Naive thymus-derived CD4-positive, alpha-beta T cell (primary cell): ENCODE measurements at places on chromosomes 5 and 9. TPM values are rescaled to one million over a fixed set of nuclear protein-coding genes. Genes with fewer than 3 reads are reported as not detected.

The PAPPA gene
- not detected for total RNA-seq

- DNase-seq, result no peak
Measured at GRCh38 chr5:108814551-108814950, 66.9 kb downstream of the FER start.

- DNase-seq, result no peak
Measured at GRCh38 chr5:156779436-156779835, 70.7 kb upstream of the PPP1R2B start.

DNA sequence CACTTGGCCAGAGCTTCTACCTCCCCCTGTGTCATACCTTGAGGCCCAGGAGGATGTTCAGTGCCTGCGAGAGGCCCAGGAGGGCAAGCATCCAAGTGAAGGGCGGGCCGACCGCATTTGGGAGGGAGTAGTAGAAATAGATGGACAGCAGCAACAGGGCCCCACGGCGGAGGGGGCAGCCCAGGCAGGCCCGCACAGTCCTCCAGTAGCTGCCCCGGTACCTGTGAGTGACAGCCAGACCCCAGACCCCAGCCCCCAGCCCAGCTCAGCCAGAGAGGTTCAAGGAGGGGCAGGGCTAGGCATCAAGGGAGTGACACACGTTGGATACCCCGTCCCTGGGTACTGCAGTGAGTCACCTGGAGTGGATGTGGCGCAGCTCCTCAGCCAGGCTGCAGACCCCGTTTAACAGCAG is 1.4 kb downstream of the STING1 start:
- no peak for DNase-seq

DNA sequence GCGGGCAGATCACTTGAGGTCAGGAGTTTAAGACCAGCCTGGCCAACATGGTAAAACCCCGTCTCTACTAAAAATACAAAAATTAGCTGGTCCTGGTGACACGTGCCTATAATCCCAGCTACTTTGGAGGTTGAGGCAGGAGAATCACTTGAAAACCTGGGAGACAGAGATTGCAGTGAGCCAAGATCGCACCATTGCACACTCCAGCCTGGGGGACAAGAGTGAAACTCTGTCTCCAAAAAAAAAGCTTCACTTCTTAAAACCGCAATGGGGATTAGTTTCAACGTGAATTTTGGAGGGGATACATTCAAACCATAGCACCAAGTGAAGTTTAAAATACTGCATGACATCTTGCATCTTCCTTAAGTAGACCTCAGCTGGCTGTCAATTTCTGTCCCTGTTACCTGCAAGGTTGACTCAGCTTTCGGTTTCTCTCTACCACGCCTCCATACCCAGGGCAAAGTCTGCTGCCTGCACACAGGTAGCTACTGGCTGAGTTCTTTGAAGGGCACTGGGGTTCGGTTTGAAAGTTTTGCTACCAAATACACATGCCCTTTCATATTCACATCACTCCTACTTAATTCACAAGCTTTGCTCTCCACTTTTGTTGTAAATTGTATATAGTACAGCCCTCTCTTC is 69.3 kb downstream of the KIAA1958 start:
- no peak for DNase-seq

The ADCY2 gene
- not detected for total RNA-seq

The CMYA5 gene
- 0.27 TPM for total RNA-seq

GRCh38 chr5:1673042-1673677 is 126.5 kb downstream of the MRPL36 start:
- no peak for DNase-seq

The AK8 gene
- 0.20 TPM for total RNA-seq

GRCh38 chr5:141477044-141477575 is 1.3 kb downstream of the PCDHGC3 start:
- no peak for DNase-seq

GRCh38 chr9:129171993-129172751 is 5.9 kb downstream of the IER5L start:
- no peak for DNase-seq

The PCDHGB7 gene
- total RNA-seq, result 0.11 TPM

The FAXDC2 gene
- total RNA-seq, result not detected

GRCh38 chr9:5453004-5453403 is 2.7 kb downstream of the CD274 start:
- no peak for DNase-seq

DNA sequence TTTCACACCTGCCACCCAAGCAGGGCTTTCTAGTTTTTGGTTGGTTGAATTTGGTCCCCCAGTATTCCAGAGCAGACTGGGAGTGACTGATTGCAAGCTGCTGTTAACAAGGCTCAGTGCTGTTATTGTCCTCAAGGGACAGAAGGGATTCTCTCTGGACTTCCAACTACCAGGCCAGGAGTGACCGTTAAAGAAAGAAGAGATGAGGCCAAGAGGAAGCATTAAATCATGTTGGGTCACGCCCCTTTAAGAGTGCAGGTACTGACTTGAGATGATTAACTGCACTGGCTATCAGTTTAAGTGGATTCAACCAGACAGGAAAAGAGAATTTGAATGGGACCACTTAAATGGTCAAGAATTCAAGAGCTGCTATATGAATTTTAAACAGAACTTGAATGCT is 220.8 kb upstream of the PCSK5 start:
- DNase-seq, result no peak

DNA sequence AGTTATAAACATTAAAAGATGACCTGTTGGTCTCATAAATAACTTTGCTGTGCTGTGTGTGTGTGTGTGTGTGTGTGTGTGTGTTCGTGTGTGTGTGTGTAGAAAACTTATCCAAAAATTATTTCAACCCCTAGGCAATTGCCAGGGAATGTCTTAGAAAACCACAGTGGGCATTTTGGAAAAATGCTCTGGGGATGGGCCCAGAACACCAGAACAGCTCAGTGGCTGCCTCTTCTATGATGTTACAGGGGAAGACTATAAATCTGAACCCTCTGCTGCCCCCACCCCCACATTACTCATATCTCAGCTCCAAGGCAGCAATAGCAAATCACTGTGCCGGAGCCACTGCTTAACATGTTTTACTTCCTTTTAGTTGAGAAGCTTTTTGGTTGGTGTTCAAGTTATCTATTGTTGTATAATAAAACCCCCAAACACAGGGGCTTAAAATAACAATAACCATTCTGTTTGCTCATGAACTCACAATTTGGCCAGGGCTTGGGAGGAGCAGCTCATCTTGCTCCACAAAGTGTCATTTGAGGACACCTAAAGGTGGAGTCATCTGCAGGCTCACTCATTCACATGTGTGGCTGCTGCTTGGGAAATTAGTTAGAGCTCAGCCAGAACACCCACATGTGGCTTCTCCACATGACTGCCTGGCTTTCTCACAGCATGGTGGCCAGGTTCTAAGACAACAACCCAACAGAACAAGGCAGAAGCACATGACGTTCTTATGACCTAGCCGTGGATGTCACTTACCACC is 40.4 kb downstream of the ACTBL2 start:
- no peak for DNase-seq

The SLC28A3 gene
- 0.41 and 0.51 TPM in 2 replicates for total RNA-seq

GRCh38 chr5:77637170-77637997 is 1.1 kb downstream of the OTP start:
- no peak for DNase-seq

- peak; percentile 31 for DNase-seq
Measured at GRCh38 chr9:134381671-134382516, 55.6 kb downstream of the RXRA start.

DNA sequence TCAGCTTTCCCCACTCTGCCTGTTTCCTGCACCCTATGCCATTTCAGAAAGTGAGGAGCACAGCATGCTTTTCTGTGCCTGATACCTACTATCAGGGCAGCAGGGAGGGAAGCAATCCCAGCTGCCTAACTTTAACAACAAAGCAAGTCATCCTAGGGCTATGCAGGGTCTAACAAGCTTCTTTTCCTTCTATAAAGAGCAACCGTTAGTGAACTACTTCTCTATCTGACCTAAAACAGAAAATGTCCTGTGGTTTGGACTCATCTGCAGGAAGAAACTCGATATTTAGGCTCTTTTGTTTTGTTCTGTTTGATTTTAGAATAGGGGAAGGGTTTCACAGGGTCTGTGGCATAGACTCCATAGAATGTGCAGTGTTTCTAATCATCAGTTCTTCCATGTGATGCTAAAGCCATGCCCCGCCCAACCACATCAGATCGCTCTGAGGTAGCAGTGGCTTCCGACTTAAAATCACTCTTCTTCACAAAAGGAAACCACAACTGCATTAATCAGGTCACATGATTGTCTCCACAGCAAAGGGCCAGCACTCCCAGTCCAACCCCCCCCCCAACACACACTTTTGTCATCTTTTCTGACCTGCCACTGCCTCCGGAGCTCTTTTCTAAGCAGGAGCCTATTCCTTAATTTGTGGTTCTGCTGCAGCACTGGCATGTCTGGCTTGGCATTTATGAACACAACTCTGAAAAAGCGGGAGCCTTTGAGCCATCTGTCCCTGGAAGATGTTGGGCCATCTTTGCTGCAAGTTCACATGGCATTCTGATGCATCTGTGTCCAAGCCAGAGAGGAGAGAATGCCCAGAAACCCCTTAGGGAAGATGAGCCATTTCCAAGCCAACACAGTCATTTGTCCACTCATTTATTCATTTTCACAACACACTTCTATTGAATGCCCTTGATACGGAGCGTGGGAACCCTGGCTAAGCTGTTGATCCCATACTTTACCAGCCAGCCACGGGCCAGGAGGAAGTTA is 71.6 kb downstream of the CFAP90 start:
- no peak for DNase-seq
